ENCODE measurements at places on chromosomes 5 and 9. TPM values are rescaled to one million over a fixed set of nuclear protein-coding genes. Genes with fewer than 3 reads are reported as not detected.

Gene AQP3
- 0.57 TPM for total RNA-seq

Gene OR1Q1
- total RNA-seq, result not detected

Gene DROSHA
- total RNA-seq, result 13.8 TPM

Gene SPZ1
- total RNA-seq, result not detected

Gene ST8SIA4
- 0.10 TPM for total RNA-seq

Gene CDX1
- total RNA-seq, result not detected

Gene ADRA1B
- 1.8 TPM for total RNA-seq

Gene MCIDAS
- not detected for total RNA-seq

Gene FAM78A
- total RNA-seq, result 0.71 TPM

Gene OTULIN
- 29.3 TPM for total RNA-seq

Gene TAF11L13
- total RNA-seq, result not detected

Gene ZNF474
- not detected for total RNA-seq

Gene NTRK2
- 1.1 TPM for total RNA-seq

Data from M059J (cell line).